ENCODE measurements at places on chromosomes 3 and 15.

GRCh38 chr3:35675206-35675605, 35.9 kb downstream of the ARPP21 start:
- DNase-seq, result no peak

- no peak for DNase-seq
These were observed 31.5 kb downstream of the ABHD2 start for GRCh38 chr15:89119489-89120478.

DNA sequence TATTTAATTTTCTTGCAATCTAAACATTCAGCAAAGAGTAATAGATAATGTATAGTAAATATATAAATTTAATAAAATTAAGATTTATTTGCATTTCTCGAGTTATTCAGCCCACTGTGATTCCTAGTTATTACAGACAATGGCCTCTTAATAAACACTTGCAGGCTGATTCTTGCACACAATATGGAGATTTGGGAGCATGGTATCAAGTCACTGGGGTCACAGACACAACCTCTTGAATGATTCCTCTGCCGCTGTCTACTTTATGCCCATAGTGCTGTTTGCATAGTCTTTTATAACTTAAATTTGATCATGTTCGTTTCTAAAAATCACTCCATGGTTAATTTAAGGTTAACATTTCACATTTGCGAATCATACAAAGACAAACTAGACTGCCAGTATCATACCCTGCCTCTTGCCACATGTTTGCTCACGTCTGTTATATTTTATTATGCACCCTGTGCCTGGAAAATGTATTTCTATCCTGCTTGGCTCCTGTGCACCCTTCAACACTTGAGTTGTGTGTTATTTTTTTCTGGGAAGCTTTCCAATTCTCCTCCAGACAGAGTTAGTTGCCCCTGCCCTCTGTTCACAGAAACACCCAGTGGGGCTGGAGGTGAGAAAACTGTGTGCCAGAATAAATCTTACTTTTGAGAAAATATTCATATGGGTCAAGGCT, 206.3 kb upstream of the ROBO1 start:
- no peak for DNase-seq

- no peak for DNase-seq
These were observed 389.0 kb downstream of the LSAMP start for GRCh38 chr3:116056280-116056679.

- no peak for DNase-seq
These were observed 149.1 kb upstream of the HACD2 start for GRCh38 chr3:123733805-123734526.

GRCh38 chr15:20357481-20358065, 184.0 kb downstream of the GOLGA6L6 start:
- no peak for DNase-seq

GRCh38 chr15:70589728-70590127, 173.6 kb downstream of the UACA start:
- DNase-seq, result no peak
